ENCODE measurements at places on chromosomes 11 and 22. TPM values are rescaled to one million over a fixed set of nuclear protein-coding genes. Genes with fewer than 3 reads are reported as not detected.

The RBMXL2 gene
- not detected for total RNA-seq

The C11orf91 gene
- 0.49 TPM for total RNA-seq

The KRTAP5-10 gene
- total RNA-seq = not detected

The SLC22A6 gene
- not detected for total RNA-seq

The STK33 gene
- total RNA-seq = 2.7 TPM

The MGAT3 gene
- total RNA-seq = 2.0 TPM

The DSCAML1 gene
- total RNA-seq = 0.52 TPM

The IL18 gene
- 7.0 TPM for total RNA-seq

The PRRG4 gene
- 0.34 TPM for total RNA-seq

The APOA1 gene
- total RNA-seq = 0.58 TPM

The CLNS1A gene
- total RNA-seq = 89.0 TPM

The SYCE3 gene
- not detected for total RNA-seq

The FGF19 gene
- total RNA-seq = not detected

Data from psoas muscle (tissue), 8 donors.